Stimulated activated CD8-positive, alpha-beta memory T cell treated with anti-CD3 and anti-CD28 coated beads, Interleukin-15, amount 100 ng/mL, for 4 hours (primary cell): ENCODE measurements at places on chromosomes 5 and 9.

- no peak for DNase-seq
These were observed 46.3 kb downstream of the PHAX start for GRCh38 chr5:126647071-126647470.

DNA sequence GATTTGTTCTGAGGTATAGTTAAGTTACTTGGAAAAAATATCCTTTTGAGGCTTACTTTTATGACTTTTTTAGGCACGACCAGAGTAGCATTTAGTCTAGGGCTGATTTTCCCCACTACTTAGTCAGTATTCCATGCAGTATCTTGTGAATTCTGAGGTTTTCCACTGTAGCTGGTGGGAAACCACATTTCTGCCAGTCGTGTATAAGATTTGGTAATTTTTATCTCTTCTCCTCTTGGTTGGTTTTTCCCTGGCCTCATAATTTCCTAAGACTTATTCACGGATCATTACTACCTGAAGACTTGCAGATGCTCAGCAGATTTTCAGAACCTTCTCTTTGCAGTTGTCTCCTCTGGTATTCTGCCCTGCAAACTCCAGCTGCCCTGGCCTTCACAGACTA is 23.5 kb downstream of the MTREX start:
- DNase-seq, result no peak

DNA sequence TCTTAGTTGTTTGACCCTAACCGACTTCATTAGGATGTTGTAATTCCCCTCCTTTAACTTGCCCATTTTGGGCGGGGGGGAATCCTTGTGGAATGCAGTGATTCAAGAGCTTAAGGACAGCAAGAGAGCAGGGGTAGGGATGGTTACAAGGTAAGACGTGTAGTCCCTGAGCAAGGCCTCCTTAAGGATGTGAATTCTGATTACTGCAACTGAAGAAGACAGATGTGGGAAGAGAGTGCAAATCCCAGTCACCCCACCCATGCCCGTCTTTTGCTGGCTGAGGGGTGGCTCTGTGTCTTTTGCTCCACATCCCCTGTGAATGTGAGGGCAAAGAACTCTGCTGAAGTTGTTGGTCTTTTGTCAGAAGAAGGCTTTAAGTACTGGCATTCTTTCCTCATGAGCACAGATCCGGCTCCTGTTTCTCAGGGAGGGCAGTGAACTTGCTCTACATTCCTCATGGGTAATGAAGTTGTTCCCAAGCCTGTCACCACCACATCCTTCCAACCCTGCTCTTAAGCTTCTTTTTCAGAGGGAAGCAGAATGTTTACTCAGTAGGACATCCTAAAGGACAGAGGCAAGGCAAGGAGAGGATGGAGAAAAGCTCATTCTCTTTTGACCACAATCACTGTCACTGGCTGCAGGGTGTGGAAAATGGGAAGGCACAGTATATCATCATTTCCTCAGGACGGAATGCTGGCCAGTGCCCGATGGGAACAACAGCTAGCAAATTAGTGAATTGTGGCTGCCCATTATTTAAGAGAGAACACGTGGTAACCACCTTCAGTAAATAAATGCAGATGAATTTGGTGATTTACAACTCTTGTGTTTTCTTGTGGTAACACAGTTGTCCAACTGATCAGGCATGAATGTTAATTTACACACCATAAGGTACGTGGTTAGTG is 61.5 kb downstream of the RAI14 start:
- DNase-seq, result no peak

GRCh38 chr5:26700759-26701384 is 337.5 kb downstream of the CDH9 start:
- no peak for DNase-seq

DNA sequence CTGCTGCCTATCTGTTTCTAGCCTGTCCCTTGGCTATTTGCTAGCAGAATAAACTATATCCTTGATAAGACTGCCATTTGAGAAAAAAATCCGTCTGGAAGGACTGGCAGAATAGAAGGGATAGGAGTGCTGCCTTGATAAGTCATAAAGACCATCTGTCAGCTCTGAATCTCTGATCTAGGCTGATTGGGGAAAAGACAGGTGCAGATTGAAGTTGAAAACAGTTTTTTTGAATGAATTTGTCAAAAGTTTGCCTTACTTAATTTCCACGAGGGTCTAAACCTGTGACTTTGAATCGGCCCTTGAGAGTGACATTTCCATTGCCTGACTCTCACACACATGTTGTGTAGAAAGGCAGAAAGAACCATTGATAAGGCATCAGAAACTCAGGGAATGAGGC is 218.6 kb downstream of the MAN2A1 start:
- DNase-seq, result no peak

GRCh38 chr9:98081477-98082219 is 25.1 kb downstream of the NANS start:
- no peak for DNase-seq

GRCh38 chr9:4127873-4128272 is 172.0 kb downstream of the GLIS3 start:
- DNase-seq, result no peak

GRCh38 chr5:168870910-168871309 is 291.7 kb upstream of the PANK3 start:
- DNase-seq, result no peak

DNA sequence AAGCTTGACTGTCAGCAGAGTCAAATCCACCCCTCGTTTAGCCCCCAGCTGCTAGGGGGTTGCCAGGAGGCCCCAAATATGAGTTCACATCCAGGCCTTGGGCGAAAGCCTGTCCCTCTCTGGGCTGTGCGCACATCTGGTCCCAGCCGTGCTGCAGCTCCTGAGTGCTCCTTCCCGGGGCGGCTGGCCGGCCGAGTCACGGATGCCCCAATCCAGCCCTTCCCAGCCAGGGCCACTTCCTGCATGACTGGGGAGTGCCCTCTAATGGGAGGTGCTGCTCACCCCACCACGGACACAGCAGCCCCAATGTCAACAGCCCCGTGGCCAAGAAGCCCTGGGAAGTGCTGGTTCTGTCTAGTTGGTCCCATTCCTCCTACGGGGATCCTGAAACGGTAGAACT is 103.5 kb upstream of the FCN2 start:
- DNase-seq, result no peak

GRCh38 chr5:55176176-55176818 is 3.3 kb upstream of the CDC20B start:
- DNase-seq, result no peak

DNA sequence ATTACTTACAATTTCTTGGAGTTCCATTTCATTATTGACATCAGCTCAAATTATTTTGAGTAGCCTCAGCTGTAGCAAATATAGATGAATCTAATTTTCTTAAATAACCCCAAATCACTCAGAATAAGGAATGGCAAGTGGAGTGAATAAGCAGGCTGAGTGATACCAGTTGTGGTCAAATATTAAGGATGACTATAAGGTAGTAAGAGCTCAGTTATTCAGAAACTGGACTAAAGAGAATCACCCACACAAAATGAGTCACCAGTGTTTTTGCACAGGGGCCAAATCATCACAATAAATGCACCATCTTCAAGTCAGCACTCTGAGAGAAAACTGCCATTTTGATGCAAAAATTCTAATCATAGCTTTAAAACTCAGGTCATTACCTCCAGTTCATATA is 128.9 kb upstream of the TARS1 start:
- no peak for DNase-seq

DNA sequence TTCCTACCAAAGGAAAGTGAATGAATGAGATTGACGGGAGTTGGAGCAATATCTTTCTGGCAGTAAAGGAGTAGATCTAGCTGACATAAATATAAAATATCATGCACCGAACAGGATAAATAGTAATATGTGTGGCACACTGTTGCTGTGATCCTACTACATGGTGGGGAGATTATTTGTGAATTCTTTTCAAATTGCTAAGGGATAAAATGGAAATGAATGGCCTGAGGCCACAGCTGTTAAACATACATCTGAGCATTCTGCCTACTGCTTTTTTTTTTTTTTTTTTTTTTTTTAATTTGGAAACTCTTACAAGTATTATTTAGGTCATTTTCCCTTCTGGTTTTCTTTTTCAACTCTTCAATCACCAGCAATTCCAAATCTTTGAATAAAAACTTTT is 66.8 kb downstream of the MEF2C start:
- no peak for DNase-seq

- DNase-seq, result no peak
These were observed 79.6 kb downstream of the TLR4 start for GRCh38 chr9:117783828-117784227.
